Calu3 (cell line): ENCODE measurements at places on chromosomes 1 and 21. TPM values are rescaled to one million over a fixed set of nuclear protein-coding genes. Genes with fewer than 3 reads are reported as not detected.

DNA sequence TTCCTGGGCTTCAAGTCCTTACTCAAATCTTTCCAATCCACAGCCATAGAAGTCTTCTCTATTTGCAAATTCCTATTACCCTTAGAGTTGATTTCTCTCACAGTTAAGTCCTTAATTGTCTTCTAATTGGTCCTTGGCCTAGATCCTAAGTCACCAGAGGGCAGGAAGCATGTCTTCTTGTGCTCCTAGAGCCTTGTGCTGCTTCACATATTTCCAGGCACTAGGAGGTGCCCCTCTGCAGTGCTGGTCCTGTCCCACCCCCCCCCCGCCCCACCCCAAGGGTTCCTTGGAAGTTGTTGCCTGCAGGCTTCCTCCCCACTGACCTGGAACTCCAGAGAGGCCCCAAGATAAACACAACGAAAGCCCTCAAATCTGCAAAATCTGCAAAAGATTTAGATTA, 28.1 kb upstream of the TARBP1 start:
- no peaks in the 10 kb centered on the region for H3K27me3 ChIP-seq
- no peak overlapping the region for H3K4me3 ChIP-seq
- peaks cover 55% of the 10 kb centered on the region for H3K4me1 ChIP-seq
- DNase-seq, result no peak
- no peaks in the 10 kb centered on the region for H3K36me3 ChIP-seq

Gene BTBD19
- total RNA-seq, result 5.2 and 5.9 TPM in 2 replicates

- DNase-seq, result peak; percentile 41
- peaks cover 42% of the 10 kb centered on the region for H3K4me1 ChIP-seq
- peaks cover 75% of the 10 kb centered on the region for H3K36me3 ChIP-seq
- H3K4me3 ChIP-seq, result peak overlapping the region; percentile 79
Measured at GRCh38 chr1:153962088-153963029, 978 bp downstream of the SLC39A1 start.

GRCh38 chr1:70353601-70354331, 756 bp downstream of the ANKRD13C start:
- H3K4me3 ChIP-seq, result peak overlapping the region; percentile 99
- peak; percentile 31 for DNase-seq
- H3K27ac ChIP-seq, result peak overlapping the region; percentile 99
- H3K27me3 ChIP-seq, result no peaks in the 10 kb centered on the region
- H3K36me3 ChIP-seq, result peaks cover 28% of the 10 kb centered on the region
- peaks cover 18% of the 10 kb centered on the region for H3K4me1 ChIP-seq

Gene TRPM2
- total RNA-seq, result not detected in 2 replicates

Gene UTS2
- not detected in 2 replicates for total RNA-seq

- no peak overlapping the region for H3K27ac ChIP-seq
- H3K27me3 ChIP-seq, result no peaks in the 10 kb centered on the region
- H3K4me1 ChIP-seq, result no peaks in the 10 kb centered on the region
- DNase-seq, result no peak
Measured at GRCh38 chr1:186214791-186215190, 160.3 kb downstream of the TPR start.

GRCh38 chr1:17632541-17633184, 93.2 kb downstream of the ARHGEF10L start:
- no peaks in the 10 kb centered on the region for H3K27me3 ChIP-seq
- no peaks in the 10 kb centered on the region for H3K4me1 ChIP-seq
- no peak for DNase-seq
- no peak overlapping the region for H3K4me3 ChIP-seq
- no peak overlapping the region for H3K27ac ChIP-seq
- peaks cover 9% of the 10 kb centered on the region for H3K36me3 ChIP-seq

- no peaks in the 10 kb centered on the region for H3K36me3 ChIP-seq
- no peak for DNase-seq
- no peak overlapping the region for H3K4me3 ChIP-seq
Measured at GRCh38 chr1:119822406-119822805, 11.1 kb upstream of the REG4 start.

DNA sequence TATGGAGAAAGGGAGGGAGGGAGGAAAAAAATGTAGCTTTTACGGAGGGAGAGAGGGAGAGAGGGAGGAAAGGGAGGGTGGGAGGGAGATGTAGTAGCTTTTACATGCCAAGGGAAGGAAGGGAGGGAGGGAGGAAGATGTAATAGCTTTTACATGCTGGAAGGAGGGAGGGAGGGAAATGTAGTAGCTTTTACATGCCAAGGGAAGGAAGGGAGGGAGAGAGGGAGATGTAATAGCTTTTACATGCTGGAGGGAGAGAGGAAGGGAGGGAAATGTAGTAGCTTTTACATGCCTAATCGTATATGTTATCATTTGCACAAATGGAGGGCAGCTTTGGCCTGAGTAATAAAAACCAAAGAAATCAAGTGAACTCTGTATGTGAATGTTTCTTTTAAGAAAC, 35.6 kb downstream of the EEIG2 start:
- H3K27ac ChIP-seq, result peak overlapping the region; percentile 53
- peak overlapping the region; percentile 25 for H3K4me3 ChIP-seq
- H3K27me3 ChIP-seq, result no peaks in the 10 kb centered on the region
- peaks cover 35% of the 10 kb centered on the region for H3K4me1 ChIP-seq

GRCh38 chr1:13725714-13726175, 25.8 kb downstream of the PRDM2 start:
- no peak overlapping the region for H3K4me3 ChIP-seq
- H3K27ac ChIP-seq, result no peak overlapping the region
- no peaks in the 10 kb centered on the region for H3K4me1 ChIP-seq
- DNase-seq, result peak; percentile 12
- no peaks in the 10 kb centered on the region for H3K36me3 ChIP-seq

- peaks cover 47% of the 10 kb centered on the region for H3K36me3 ChIP-seq
- H3K4me3 ChIP-seq, result peak overlapping the region; percentile 84
- peak overlapping the region; percentile 88 for H3K27ac ChIP-seq
Measured at GRCh38 chr1:178727014-178727895, 2.2 kb downstream of the RALGPS2 start.

DNA sequence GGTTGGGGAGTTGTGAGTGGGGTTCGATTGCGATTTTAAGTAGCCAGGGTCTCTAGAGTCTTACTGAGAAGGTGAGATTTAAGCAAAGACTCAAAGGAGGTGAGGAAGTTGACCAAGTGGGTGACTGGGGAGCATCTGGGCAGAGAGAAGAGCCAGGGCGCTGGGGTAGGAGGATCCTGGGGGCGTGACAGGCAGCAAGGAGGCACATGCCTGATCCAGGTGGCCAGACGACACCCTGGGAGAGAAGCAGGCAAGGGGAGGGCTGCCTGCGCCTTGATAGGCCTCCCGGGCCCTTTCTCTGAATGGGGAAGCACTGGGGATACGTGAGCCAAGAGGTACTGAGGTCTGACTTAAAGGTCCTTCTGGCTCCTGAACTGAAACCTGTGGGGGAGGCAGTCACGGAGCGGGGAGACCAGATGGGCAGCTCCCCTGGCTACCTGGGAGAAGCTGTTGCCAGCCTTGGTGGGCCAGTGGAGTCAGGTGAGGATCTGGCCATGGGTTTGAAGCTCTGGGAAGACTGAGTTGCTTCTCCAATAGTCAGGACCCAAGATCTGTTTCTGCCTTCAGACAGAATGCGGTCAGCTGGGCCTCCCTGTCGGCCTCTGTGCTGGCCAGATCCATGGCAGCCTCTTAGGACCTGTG, 5.4 kb downstream of the ZBTB48 start:
- no peak for DNase-seq
- H3K27me3 ChIP-seq, result no peaks in the 10 kb centered on the region
- H3K36me3 ChIP-seq, result peaks cover 29% of the 10 kb centered on the region
- H3K4me1 ChIP-seq, result no peaks in the 10 kb centered on the region
- no peak overlapping the region for H3K27ac ChIP-seq
- no peak overlapping the region for H3K4me3 ChIP-seq

DNA sequence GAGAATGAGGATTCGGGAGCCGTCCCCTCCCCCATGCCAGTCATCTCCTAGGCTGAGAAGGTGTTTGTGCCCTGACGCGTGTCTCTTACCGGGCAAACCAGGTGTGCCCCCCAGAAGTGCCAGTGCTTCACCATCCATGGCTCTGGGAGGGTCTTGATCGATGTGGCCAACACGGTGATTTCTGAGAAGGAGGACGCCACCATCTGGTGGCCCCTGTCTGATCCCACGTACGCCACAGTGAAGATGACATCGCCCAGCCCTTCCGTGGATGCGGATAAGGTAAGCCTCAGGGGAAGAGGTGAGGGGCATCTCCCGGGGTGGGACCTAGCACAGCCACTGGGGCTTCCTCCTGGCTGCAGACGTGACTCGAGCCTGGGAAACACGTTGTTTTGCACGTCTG, 959 bp downstream of the PADI6 start:
- H3K27ac ChIP-seq, result no peak overlapping the region
- H3K4me3 ChIP-seq, result no peak overlapping the region
- no peak for DNase-seq
- peaks cover 5% of the 10 kb centered on the region for H3K36me3 ChIP-seq
- peaks cover 14% of the 10 kb centered on the region for H3K27me3 ChIP-seq

Gene COL16A1
- 3.8 and 9.2 TPM in 2 replicates for total RNA-seq

DNA sequence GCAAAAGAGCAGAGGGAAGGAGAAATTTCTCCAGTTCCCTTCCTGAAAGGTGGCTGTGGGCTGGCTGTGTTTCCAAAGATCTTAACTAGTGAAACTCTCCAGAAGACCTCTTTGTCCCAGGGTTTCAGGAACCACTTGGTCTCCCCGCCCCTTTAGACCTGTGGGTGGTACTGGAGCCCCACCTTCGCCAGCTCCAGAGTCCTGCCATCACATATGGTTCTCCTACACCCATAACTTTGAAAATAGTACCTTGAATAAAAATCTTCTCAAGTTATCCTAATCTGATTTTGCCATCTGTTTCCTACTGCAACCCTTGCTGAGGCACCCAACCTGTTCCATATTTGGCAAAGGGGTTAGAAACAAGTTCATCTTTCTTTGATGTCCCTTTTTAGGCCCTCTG, 303.9 kb downstream of the SEC16B start:
- H3K4me3 ChIP-seq, result no peak overlapping the region
- peaks cover 34% of the 10 kb centered on the region for H3K27me3 ChIP-seq
- H3K36me3 ChIP-seq, result no peaks in the 10 kb centered on the region

GRCh38 chr1:219489636-219490035, 123.3 kb downstream of the ZC3H11B start:
- no peak overlapping the region for H3K4me3 ChIP-seq
- DNase-seq, result no peak
- no peaks in the 10 kb centered on the region for H3K36me3 ChIP-seq
- H3K4me1 ChIP-seq, result no peaks in the 10 kb centered on the region
- no peak overlapping the region for H3K27ac ChIP-seq

DNA sequence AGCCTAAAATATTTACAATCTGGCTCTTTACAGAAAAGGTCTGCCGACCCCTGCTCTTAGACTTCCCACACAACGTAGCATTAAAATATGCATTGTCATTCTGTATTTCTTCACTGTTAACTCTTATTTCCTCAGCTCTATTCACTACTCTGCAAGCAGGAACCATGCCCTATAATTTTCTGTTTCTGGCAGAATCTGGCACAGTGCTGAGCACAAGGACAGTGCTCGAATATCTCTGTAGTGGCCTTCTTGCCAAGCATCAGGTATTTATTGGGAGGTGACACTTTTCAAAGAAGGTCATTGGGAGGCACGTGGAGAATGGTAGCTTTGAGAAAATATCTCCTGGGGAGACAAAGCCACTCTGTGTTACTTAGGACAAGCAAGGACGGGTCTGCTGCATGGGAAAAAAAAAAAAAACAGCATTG, 77.9 kb downstream of the PSMG1 start:
- no peak for DNase-seq
- peaks cover 44% of the 10 kb centered on the region for H3K27me3 ChIP-seq
- no peak overlapping the region for H3K27ac ChIP-seq
- H3K36me3 ChIP-seq, result no peaks in the 10 kb centered on the region
- H3K4me3 ChIP-seq, result no peak overlapping the region
- H3K4me1 ChIP-seq, result no peaks in the 10 kb centered on the region

DNA sequence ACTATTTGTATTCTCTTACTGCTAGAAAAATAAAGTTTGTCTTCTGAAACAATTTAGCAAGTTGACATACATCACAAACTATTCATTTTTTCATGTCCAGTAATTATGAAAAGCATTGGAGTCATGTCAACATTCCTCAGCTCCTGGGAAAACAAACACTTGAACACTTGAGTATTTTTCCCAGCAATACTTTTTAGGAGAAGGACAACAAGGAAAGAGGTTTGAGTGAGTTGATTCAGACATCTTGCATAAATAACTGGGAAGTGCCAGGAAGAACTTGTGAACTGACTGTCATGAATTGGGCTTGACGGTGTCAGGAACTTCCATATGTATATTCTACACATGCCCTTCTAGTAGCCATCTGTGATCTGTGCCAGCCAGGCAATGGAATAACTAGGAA, 195.6 kb downstream of the HMCN1 start:
- H3K4me1 ChIP-seq, result no peaks in the 10 kb centered on the region
- no peak overlapping the region for H3K27ac ChIP-seq
- no peaks in the 10 kb centered on the region for H3K36me3 ChIP-seq
- no peaks in the 10 kb centered on the region for H3K27me3 ChIP-seq
- DNase-seq, result no peak

- H3K36me3 ChIP-seq, result no peaks in the 10 kb centered on the region
- DNase-seq, result no peak
- H3K27ac ChIP-seq, result no peak overlapping the region
- peaks cover 17% of the 10 kb centered on the region for H3K4me1 ChIP-seq
Measured at GRCh38 chr1:56466538-56466937, 112.8 kb downstream of the PLPP3 start.

Gene SEC16B
- total RNA-seq, result 4.2 and 6.2 TPM in 2 replicates

DNA sequence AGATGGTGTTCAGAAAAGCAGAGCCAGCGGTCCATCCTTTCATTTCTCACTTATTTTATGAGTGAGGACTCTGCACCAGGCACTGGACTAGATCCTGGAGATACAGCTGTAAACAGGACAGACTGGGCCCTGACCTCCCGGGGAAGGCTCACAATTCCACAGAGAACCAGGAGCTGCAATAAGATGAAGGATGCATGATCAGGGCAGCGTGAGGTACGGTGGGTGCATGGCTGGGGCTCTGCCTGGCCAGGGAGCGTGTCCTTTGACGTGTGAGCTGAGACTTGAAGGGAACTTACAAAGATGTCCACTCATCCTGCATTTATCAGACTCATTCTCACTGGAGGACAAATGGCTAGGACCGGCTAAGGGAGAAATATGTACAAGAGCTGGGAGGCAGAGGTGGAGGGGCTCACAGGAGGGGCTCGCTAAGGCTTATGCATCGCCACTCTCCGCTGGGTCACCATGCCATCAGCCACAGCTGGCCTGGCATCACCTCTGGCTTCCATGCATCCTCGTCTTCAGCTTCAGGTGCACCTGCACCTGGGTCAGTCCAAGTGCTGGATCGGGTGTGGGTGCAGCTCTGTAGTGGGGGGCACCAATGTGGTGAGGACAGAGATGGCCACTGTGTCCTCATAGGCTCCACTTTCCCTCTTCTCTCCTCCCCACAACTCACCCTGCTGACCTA, 213.9 kb downstream of the TOMM20 start:
- no peak overlapping the region for H3K27ac ChIP-seq
- no peak for DNase-seq
- H3K36me3 ChIP-seq, result no peaks in the 10 kb centered on the region
- no peaks in the 10 kb centered on the region for H3K27me3 ChIP-seq
- H3K4me1 ChIP-seq, result peaks cover 8% of the 10 kb centered on the region

GRCh38 chr1:202162047-202162417, 1.6 kb upstream of the PTPN7 start:
- no peak for DNase-seq
- H3K4me1 ChIP-seq, result no peaks in the 10 kb centered on the region
- peaks cover 36% of the 10 kb centered on the region for H3K27me3 ChIP-seq
- no peak overlapping the region for H3K27ac ChIP-seq
- no peaks in the 10 kb centered on the region for H3K36me3 ChIP-seq
- H3K4me3 ChIP-seq, result no peak overlapping the region
